ENCODE measurements at places on chromosomes 5 and 9.

- DNase-seq: no peak
- no peak overlapping the region for H3K4me3 ChIP-seq
Measured at GRCh38 chr9:34267660-34268059, 61.4 kb downstream of the KIF24 start.

DNA sequence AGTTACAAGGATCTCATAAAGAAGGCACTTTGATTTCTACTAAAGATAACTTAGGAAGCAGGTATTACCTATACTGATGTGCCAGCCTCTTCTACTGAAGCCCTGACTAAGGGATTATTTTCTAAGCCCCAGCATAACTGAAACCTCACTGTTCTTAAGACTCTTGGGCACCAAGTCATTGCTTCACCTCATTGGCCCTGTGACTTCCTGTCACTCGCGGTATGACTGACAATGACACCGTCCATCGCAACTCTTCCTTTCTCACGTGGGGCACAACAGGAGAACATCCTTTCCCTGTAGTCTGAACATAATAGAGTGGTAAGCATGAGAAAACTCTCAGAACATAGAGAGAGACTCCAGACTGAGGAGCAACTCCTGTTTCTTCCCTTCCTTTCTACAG lies 6.4 kb downstream of the OR2V2 start:
- no peak overlapping the region for H3K4me3 ChIP-seq
- H3K4me1 ChIP-seq: no peaks in the 10 kb centered on the region
- no peak for DNase-seq
- H3K36me3 ChIP-seq: no peaks in the 10 kb centered on the region
- peaks cover 10% of the 10 kb centered on the region for H3K27me3 ChIP-seq

GRCh38 chr9:36728651-36729520 lies 156.2 kb downstream of the MELK start:
- no peaks in the 10 kb centered on the region for H3K4me1 ChIP-seq
- H3K27me3 ChIP-seq: no peaks in the 10 kb centered on the region
- peak; percentile 47 for DNase-seq

- H3K4me1 ChIP-seq: no peaks in the 10 kb centered on the region
- no peaks in the 10 kb centered on the region for H3K36me3 ChIP-seq
- no peak overlapping the region for H3K4me3 ChIP-seq
- H3K27ac ChIP-seq: no peak overlapping the region
- H3K27me3 ChIP-seq: peaks cover 4% of the 10 kb centered on the region
- DNase-seq: no peak
Measured at GRCh38 chr5:154562244-154562880, 84.3 kb upstream of the HAND1 start.

GRCh38 chr9:105297442-105298075 lies 53.1 kb downstream of the SLC44A1 start:
- H3K4me3 ChIP-seq: no peak overlapping the region
- DNase-seq: no peak
- no peaks in the 10 kb centered on the region for H3K27me3 ChIP-seq
- H3K27ac ChIP-seq: no peak overlapping the region

DNA sequence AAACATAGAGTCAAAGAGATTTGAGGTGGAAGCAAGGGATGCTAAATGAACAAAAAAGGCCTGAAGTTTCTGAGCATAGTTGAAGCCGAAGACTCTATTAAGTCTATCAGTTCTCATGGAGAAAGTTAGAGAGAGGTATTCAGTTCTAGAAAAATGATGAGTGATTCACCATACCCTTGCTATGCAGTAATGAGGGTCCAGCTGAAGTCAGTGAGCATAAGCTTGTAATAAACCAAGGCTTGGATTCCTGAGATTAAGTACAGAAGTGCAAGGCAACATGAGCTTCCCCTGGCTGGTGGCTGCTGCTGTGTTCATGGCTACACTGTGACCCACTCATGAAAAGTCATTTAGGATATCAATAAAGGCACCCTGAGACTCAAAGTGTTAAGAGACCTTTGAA lies 129.7 kb upstream of the MTAP start:
- peaks cover 6% of the 10 kb centered on the region for H3K4me1 ChIP-seq
- H3K4me3 ChIP-seq: no peak overlapping the region
- H3K27ac ChIP-seq: no peak overlapping the region

GRCh38 chr5:81755320-81755719 lies 4.4 kb upstream of the SSBP2 start:
- no peaks in the 10 kb centered on the region for H3K27me3 ChIP-seq
- DNase-seq: no peak
- H3K36me3 ChIP-seq: no peaks in the 10 kb centered on the region

GRCh38 chr5:138177941-138178515 lies 402 bp downstream of the BRD8 start:
- no peaks in the 10 kb centered on the region for H3K27me3 ChIP-seq
- peaks cover 12% of the 10 kb centered on the region for H3K36me3 ChIP-seq
- no peak for DNase-seq
- H3K4me3 ChIP-seq: peak overlapping the region; percentile 94

GRCh38 chr5:146334074-146334533 lies 4.5 kb upstream of the POU4F3 start:
- DNase-seq: no peak
- H3K4me1 ChIP-seq: no peaks in the 10 kb centered on the region
- H3K27me3 ChIP-seq: peaks cover 76% of the 10 kb centered on the region
- H3K4me3 ChIP-seq: no peak overlapping the region

DNA sequence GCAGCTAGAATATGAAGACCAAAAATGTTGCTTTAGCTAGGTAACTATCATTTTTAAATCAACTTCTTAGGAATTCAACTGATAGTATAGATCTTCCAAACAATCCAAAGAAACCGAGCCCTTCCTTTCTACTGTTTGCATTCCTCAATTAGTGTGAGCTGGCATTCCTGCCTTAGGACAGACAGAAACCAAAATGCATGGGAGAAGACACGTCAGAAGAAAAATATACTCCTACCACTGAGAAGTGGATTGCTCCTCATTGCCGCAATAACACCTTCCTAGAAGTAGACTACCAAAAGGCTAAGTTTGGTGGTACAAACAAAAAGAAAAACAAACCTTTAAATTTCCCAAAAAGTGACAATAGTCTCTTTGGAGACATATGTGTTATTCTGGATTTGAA lies 440.0 kb downstream of the SEMA5A start:
- no peaks in the 10 kb centered on the region for H3K27me3 ChIP-seq
- H3K36me3 ChIP-seq: no peaks in the 10 kb centered on the region
- no peak overlapping the region for H3K27ac ChIP-seq
- no peaks in the 10 kb centered on the region for H3K4me1 ChIP-seq

GRCh38 chr5:116242343-116242742 lies 157.5 kb downstream of the COMMD10 start:
- no peak for DNase-seq
- H3K27me3 ChIP-seq: no peaks in the 10 kb centered on the region
- H3K36me3 ChIP-seq: no peaks in the 10 kb centered on the region
- no peak overlapping the region for H3K4me3 ChIP-seq
- no peak overlapping the region for H3K27ac ChIP-seq

DNA sequence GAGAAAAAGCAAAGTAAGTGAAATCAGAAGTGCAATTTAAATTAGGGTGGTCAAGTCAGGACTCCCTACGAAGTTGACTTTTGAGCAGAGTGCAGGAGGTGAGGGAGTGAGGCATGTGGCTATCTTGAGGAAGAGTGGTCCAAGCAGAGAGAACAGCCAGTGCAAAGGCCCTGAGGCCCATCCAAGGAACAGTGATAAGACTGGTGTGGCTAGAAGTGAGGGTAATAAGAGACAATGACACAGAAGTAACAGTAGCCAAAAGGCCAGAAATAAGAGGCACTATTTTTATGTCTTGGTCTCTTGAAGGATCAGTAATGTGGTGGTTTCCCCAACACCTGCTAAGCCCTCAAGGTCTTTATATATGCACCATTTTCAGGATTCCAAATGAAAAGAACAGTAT lies 120.4 kb downstream of the SLC1A3 start:
- H3K4me3 ChIP-seq: no peak overlapping the region
- H3K4me1 ChIP-seq: peaks cover 21% of the 10 kb centered on the region
- no peak overlapping the region for H3K27ac ChIP-seq
- no peaks in the 10 kb centered on the region for H3K27me3 ChIP-seq

DNA sequence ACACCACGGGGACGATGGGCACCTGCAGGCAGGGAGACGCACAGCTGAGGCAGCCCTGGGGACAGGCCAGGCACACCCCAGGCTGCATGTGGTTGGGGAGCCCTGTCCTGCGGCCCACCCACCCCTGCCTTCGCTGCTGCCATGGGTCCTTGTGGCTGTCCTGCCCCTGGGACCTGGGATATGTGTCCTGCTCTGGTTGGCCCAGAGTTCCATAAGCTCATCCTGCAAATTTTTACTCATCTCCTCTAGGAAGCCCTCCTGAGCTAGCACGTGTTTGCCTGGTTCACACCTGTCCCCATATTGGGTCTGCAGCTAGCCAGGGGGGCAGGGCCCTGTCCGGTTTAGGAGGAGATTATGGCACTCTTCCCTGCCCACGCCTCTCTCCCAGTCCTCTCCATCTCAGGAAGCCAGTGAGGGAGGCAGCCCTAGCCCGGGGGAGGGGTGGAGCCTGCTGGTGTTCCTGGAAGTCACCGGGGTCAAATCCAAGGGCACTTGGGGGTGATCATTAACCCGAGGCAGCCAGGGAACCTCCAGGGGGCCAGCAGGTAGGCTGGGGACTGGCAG lies 12.2 kb downstream of the EGFL7 start:
- no peaks in the 10 kb centered on the region for H3K36me3 ChIP-seq
- no peaks in the 10 kb centered on the region for H3K27me3 ChIP-seq
- peaks cover 7% of the 10 kb centered on the region for H3K4me1 ChIP-seq
- no peak for DNase-seq

- no peak overlapping the region for H3K27ac ChIP-seq
- H3K36me3 ChIP-seq: no peaks in the 10 kb centered on the region
- H3K4me1 ChIP-seq: no peaks in the 10 kb centered on the region
- no peak for DNase-seq
- no peaks in the 10 kb centered on the region for H3K27me3 ChIP-seq
Measured at GRCh38 chr5:156783092-156783491, 67.0 kb upstream of the PPP1R2B start.

- H3K4me1 ChIP-seq: no peaks in the 10 kb centered on the region
- H3K4me3 ChIP-seq: no peak overlapping the region
- H3K27me3 ChIP-seq: no peaks in the 10 kb centered on the region
- peaks cover 1% of the 10 kb centered on the region for H3K36me3 ChIP-seq
Measured at GRCh38 chr9:35027374-35027773, 37.8 kb downstream of the DNAJB5 start.

DNA sequence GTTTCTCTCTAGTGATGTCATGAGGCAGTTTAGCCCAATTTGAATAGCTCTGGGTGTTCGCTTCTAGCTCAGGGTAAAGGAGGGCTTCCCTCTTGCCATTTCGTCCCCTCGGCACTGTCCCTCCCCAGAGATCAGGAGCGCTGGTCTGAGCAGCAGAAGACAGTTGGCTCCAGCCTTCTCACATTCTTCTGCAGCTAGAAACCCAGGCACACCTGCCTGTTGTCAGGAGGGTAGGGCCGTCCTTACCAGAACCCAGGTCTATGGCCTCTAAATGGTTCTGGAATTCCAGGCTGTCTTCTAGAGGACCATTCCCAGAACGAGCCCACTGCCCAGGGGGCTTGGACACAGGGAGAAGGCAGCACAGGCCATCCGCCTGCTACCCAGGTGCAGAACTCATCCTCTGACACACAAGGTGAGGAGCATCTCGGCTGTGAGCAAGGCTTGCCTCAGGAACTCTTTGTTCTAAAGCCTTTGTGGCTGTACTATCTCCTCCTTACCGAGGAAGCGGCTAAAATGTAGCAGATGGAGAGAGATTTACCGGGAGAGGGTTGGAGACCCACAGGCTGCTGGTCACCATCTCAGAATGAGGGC lies 255.6 kb upstream of the IRX2 start:
- DNase-seq: no peak
- H3K27ac ChIP-seq: no peak overlapping the region
- no peaks in the 10 kb centered on the region for H3K27me3 ChIP-seq
- H3K4me1 ChIP-seq: no peaks in the 10 kb centered on the region
- no peaks in the 10 kb centered on the region for H3K36me3 ChIP-seq

DNA sequence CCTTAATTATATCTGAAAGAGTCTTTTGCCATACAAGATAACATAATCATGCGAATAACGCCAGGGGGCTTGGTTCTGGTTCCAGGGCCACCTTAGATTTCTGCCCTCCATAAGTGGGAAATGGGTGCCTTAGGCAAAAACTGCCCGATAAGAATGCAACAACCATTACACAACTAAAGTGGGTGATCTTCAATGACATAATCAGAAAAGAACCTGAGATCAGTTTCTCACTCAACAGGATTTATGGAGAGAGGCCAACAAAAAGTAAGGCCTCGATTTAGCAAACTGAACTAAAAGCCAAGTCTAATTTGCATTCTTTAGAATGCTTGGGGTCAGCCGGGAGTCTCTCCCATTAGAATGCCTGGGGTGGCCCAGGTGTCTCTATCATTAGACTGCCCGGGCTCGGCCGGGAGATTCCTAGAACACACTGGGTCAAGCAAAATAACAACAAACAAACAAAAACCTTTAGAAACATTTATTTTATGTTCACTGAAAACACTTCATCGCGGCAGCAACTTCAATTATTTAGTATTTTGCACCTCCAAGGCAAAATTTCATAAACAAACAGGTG lies 194.8 kb downstream of the AUH start:
- no peak for DNase-seq
- no peak overlapping the region for H3K4me3 ChIP-seq
- peaks cover 38% of the 10 kb centered on the region for H3K4me1 ChIP-seq
- H3K27ac ChIP-seq: no peak overlapping the region

DNA sequence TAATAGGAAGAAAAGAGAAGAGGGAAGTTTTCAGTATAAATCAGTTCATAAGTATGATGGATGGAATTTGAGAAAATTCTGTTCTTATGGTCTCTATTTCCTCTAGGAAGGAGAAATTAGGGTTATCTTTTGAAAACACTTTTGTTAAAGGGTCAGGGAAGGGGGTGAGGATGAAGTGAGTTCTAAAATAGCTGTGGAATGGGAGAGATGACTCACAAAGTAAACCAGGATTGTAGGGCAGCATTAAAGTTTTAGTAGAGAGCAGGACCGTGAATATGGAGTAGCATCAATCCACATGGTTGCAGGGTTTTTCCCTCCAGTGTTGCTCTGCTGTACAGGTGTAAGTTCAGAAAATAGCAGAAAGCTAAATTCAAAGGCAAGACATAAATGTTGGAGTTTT lies 32.4 kb downstream of the MUSK start:
- no peak overlapping the region for H3K4me3 ChIP-seq
- no peaks in the 10 kb centered on the region for H3K4me1 ChIP-seq
- no peak for DNase-seq
- no peaks in the 10 kb centered on the region for H3K27me3 ChIP-seq
- no peak overlapping the region for H3K27ac ChIP-seq
- no peaks in the 10 kb centered on the region for H3K36me3 ChIP-seq

DNA sequence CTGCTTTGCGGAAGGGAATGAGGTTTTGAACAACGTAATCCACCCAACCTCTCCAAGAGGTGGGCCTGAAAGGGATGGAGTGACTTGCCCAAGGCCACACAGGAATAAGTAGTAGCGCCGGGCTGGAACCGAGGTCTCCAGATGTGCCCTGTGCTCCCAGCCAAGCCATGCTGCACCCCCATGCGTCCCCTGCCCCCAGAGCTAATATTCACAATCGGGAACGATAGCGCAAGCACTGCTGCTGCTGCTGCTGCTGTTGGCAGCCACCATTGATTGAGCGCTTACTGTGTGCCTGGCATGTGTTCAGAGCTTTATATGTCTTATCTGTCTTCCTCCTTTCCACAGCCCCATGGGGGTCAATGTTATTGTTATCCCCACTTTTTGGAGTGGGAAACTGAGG lies 43.9 kb downstream of the AMBP start:
- no peaks in the 10 kb centered on the region for H3K4me1 ChIP-seq
- no peak overlapping the region for H3K4me3 ChIP-seq
- no peaks in the 10 kb centered on the region for H3K27me3 ChIP-seq
- H3K36me3 ChIP-seq: no peaks in the 10 kb centered on the region
- no peak for DNase-seq
